Stimulated activated CD8-positive, alpha-beta memory T cell treated with anti-CD3 and anti-CD28 coated beads, Interleukin-4, amount 100 ng/mL, for 1 hour (primary cell): ENCODE measurements at places on chromosomes 11 and 22.

GRCh38 chr11:93411705-93412104 lies 81.2 kb downstream of the DEUP1 start:
- no peak for DNase-seq

- DNase-seq = no peak
Measured at GRCh38 chr22:31350410-31350863, 4.3 kb upstream of the PATZ1 start.

DNA sequence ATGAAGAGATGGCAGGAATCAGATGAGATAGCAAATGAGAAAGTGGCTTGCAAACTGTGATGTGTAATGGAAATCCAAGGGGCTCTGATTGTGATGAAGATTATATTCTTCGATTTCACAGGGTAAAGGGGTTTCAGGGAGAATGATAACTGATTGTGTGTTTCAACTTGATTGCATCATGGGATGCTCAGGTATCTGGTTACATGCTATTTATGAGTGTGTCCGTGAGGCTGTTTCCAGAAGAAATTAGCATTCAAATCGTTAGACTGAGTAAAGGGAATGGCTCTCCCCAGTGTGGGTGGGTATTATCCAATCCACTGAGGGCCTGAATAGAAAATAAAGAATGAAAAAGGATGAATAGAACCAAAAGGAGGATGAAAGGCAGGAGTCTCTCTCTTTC lies 278.7 kb upstream of the LARGE1 start:
- DNase-seq = no peak

DNA sequence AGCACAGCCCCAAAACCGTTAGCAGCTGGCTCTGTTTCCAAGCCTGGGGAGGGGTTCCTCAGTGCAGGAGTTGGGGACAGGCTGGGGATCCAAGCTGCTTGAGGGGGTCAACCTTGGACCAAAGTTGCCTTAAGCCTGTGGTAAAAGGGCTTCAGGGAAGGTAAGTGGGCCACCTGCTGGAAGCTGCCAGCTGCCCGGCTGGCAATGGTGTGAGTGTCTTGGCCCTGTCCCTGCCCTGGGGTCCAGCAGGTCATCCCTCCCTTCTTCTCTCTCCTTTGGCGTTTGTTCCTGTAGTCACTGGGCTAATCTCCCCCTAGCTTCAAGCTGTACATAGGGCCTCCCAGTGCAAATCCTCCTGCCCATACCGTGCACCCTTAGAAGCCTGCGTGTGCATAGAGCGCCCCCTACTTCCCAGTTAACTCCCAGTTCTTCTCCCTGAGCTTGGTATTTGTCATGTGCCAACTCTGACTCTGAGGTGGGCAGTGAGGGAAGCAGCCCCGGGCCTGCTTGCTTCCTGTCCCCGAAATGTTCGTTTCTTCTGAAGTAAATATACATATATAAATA lies 4.4 kb downstream of the TMEM258 start:
- DNase-seq = no peak

- no peak for DNase-seq
Measured at GRCh38 chr11:68311160-68312116, 953 bp upstream of the LRP5 start.
